CMK (cell line): ENCODE measurements at places on chromosomes 3 and 15.

GRCh38 chr15:83871808-83872559, 218.1 kb downstream of the ADAMTSL3 start:
- no peak for DNase-seq

GRCh38 chr3:71355862-71356261, 227.7 kb downstream of the FOXP1 start:
- no peak for DNase-seq

GRCh38 chr3:146542978-146543377, 1.4 kb downstream of the PLSCR1 start:
- no peak for DNase-seq

- no peak for DNase-seq
These were observed 123.9 kb upstream of the CADPS start for GRCh38 chr3:62999158-62999557.

DNA sequence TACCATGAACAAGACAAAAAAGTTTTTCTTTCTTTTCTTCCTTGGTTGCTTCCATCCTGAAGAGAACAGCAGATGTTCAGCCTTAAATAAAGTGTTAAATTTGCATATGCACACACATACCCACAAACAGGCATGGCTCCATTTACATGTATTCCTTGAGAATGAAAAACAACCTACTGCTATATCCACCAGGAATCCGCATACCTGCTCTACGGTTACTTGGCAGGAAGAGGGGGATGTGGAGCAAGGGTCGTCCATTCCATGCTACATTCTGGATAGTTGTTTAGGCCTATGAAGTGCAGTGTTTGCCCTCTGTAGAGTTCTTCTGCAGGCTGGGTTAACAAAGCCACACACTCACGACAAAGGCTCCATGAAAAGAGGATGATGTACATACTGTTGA, 322.8 kb downstream of the KCNH8 start:
- no peak for DNase-seq
